Fibroblast of skin of right quadriceps (primary cell): ENCODE measurements at places on chromosomes 6 and 20.

DNA sequence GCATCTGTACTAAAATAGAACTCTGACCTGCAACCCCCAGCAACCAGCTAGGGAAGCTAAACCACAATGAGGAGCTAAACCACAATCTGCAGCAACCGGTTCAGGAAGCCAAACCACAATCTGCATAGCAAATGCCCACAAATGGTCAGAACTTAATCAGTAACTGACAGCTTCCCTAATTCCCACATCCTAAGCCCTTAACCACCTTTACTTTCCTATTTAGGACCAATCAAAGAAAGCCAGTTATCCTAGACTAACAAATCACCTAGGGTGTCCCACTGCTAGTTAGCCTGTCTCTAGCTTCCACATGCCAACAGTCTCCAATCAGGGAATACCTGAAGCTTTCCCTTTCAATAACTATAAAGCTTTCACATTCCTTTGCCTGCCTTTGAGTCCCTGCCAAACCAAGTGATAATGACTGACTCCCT lies 424.6 kb upstream of the PTCHD4 start:
- DNase-seq, result peak; percentile 59

GRCh38 chr20:2760297-2760951 lies 40.0 kb downstream of the CPXM1 start:
- no peak for DNase-seq

GRCh38 chr6:81436990-81437389 lies 315.5 kb downstream of the TENT5A start:
- DNase-seq, result no peak

DNA sequence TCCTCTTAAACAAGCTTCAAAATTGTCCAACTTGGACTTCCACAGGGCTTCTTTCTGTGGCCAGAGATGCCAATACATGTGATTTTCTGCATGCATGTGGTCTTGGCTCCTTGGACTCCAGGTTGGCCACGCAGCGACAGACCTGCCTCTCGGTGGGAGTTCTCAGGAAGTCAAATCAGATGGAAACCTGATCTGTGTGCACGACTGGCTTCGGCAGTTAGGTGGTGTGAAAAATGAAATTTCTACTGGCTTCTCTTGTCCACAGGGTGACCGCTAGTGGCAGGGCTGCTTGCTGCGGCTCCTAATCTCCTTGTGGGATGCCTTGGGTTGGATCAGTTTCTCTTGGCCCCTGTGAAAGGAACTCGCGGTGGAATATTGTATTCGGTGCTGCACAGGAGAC lies 57.3 kb downstream of the PHACTR3 start:
- no peak for DNase-seq

GRCh38 chr6:10084111-10084986 lies 330.5 kb downstream of the TFAP2A start:
- no peak for DNase-seq
